ENCODE measurements at places on chromosomes 11 and 22. TPM values are rescaled to one million over a fixed set of nuclear protein-coding genes. Genes with fewer than 3 reads are reported as not detected.
A peak's percentile ranks its signal among the peaks of the same experiment; 100 is the strongest.

- no peak for DNase-seq
These were observed 346 bp downstream of the FJX1 start for GRCh38 chr11:35618497-35619115.

The SMTNL1 gene
- not detected for total RNA-seq

DNA sequence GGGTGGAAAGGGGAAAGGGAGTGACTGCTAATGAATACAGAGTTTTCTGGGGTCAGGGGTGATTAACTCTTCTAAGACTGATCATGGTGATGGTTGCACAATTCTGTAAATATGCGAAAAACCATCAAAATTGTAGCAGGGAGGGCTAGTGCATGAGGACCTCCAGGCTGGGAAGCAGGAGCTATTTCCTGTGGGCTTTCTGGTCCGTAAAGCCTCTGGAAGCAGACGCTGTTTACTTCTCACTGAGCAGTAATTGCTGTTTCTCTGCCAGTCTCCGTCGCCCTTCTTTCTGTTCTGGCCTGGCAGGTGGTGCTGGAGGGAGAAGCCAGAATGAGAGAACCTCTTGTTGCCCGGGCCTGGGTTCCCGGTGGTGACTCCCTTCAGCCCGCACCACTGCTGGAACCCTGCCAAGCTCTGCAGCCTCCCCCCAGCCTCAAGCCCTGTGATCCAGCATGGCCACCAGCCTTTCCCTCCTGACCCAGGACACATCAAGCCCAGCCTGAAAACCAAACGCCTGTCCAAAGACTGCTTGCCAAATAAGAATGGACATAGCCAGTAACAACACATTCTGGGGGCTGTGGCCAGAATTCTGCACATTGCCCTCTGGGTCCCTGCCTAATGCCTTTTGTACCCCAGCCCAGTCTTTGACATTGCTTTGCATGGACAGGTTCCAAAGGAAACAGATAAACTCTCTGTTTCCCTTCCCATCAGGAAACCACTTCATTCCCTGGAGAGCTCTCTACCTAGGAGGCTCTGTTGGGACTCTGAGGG lies 201.0 kb upstream of the NAV2 start:
- DNase-seq: peak; percentile 73

DNA sequence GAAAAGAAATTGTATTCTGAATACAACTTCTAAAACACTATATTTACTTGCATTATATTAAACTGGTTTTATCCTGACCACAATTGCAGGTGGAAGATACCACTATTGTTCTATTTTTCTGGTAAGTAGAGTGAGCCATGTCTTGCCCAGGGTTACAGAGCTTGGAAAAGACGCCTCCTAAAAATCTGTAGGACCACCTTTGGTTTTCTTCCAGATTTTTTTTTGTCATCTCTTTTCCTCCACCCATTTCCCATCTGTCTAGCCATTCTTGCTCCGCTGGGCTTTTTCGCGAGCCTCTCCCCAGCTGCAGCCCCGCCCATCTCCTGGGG lies 294 bp upstream of the MTMR3 start:
- DNase-seq: no peak

The DMC1 gene
- total RNA-seq: 0.91 TPM

GRCh38 chr22:45743687-45744086 lies 72.1 kb downstream of the ATXN10 start:
- no peak for DNase-seq

The KRTAP5-10 gene
- not detected for total RNA-seq

The VWCE gene
- 14.8 TPM for total RNA-seq

The TCN1 gene
- not detected for total RNA-seq

The MMP12 gene
- not detected for total RNA-seq

The HEPHL1 gene
- not detected for total RNA-seq

The IGLL1 gene
- total RNA-seq: not detected

DNA sequence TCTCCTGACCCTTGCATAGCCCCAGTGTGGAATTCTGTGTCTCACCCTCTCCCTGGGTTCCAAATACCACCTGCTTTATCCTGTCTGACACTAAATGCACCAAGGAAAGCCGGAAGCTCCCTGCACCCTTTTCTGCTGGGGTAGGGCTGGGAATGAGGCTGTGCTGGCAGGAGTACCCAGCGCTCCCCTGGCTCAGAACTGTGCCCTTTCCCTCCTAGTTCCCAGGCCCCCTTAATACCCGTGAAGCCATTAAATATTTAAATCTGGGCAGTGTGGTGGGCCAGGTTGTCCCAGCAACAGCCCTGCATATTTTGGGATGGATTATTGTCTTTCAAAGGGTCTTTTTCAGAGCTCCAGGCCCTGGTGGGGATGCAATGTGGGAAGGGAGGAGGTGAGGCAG lies 63.0 kb downstream of the TP53I11 start:
- DNase-seq: no peak

DNA sequence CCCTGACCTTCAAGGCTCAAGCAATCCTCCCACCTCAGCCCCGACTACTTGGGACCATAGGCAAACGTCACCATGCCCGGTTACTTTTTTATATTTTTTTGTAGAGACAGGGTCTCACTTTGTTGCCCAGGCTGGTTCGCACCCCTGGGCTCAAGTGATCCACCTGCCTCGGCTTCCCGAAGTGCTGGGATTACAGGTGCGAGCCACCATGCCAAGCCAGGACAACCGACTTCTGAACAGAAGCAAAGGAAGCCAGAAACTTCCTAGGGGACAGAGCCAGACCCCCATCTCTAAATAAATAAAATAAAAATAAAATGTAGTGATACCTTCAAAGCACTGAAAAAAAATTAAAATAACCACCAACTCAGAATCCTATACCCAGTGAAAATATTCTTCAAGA lies 26.4 kb downstream of the C11orf58 start:
- DNase-seq: no peak

- no peak for DNase-seq
These were observed 41.7 kb downstream of the PRMT3 start for GRCh38 chr11:20429216-20429615.

GRCh38 chr22:22431271-22432220 lies 77.0 kb downstream of the ZNF280B start:
- peak; percentile 52 for DNase-seq

GRCh38 chr22:35733791-35734516 lies 16.3 kb downstream of the APOL5 start:
- no peak for DNase-seq

DNA sequence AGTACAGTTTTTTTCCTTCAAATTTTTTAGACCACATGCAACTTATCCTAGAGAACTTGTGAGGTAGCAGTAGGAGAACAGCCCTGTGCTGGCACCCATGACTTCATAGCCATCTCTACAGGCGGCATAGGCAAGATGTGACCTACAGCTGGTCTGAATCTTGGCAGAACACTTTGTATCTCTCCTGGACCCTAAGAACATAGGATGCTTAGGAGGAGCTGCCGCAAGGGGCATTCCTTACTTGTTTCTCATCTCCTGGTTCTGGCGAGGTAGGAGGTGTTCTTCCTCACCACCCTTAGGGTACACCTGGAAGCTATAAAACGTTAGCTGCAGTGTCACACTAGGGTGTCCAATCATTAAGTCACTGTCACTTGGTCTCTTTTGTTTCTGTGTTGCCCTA lies 16.4 kb downstream of the CWC15 start:
- no peak for DNase-seq

DNA sequence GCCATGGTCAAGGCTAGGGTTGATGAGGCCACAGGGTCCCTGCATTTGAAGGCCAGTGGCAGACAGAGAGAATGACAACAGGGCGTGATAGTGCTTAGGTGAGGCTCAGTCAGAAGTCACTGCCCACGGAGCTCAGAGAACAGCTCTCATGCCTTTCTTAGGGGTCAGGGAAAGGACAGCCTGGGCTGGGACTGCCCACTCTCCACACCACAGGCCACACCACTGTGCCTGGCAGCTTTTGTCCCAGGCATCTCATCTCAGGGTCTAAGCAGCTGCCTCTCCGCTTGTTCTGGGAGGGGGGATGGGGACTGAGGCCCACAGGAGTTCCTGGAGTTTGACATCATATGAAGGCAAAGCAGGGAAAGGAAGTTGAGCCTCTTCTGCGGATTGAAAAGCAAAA lies 150.2 kb upstream of the B3GAT1 start:
- no peak for DNase-seq

- DNase-seq: no peak
These were observed 26.8 kb upstream of the B3GAT1 start for GRCh38 chr11:134438542-134439537.

DNA sequence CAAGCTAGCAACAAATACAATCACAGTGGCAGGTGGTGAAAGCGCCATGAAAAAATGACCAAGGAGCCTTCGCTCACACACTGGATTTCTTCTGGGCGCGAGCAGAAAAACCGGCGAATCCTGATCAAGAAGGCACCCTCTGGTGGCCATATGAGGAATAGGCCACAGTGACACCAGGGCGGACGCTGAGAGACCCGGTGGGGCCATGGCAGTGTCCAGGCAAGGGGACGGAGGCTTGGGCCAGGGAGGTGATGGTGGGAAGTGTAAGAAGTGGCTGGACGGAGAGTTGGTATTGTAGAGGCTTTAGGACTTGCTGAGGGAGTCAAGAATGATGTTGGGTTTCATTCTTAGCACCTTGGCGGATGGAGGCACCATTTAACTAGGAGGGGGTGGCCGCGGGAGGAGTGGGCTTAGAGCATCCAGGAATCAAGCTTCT lies 16.9 kb upstream of the RAC2 start:
- peak; percentile 55 for DNase-seq

- DNase-seq: peak; percentile 14
These were observed 11.5 kb downstream of the PARVG start for GRCh38 chr22:44192098-44192815.

DNA sequence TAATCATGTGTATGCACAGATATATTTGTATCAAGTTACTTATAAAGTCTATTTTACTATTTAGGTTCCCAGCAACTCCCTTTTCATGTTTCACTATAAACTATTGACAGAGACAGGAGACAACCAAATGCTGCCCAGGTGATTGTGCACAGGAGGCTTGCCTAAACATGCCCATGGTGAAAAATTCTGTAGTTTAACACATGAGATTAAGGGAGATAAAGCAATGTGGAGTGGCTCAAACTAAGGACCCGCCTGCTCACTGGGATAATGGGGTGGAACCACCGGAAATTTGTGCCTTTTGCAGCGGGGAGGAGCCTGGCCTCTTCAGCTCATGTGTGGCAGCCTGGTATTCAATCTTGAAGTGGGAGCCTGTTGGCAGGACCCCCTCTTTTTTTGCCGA lies 459.5 kb upstream of the CNTN5 start:
- DNase-seq: no peak

The HMBS gene
- 13.5 TPM for total RNA-seq

GRCh38 chr22:47564651-47565434 lies 802.4 kb downstream of the TBC1D22A start:
- no peak for DNase-seq

The MMP13 gene
- not detected for total RNA-seq

The SCGB1A1 gene
- not detected for total RNA-seq

DNA sequence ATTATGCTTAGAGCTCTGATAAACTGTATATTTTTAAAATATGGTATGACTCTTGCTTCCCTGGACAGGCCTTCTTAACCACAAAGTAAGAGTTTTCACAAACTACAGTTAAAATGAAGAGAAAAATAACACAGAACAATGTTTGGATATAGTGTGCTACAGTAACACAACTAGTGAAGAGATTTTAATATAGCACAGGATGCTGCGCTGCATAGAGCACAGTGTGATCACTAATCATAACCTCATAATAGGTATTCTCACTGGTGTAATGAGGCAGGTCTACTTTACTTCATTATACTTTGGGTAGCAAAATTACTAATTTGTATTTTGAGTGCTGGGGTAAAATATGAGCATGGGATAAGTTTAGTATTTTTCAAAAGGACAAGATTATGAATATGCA lies 256.5 kb downstream of the GUCY1A2 start:
- no peak for DNase-seq

The CALCA gene
- total RNA-seq: not detected

GRCh38 chr11:93614173-93614722 lies 47.2 kb upstream of the CEP295 start:
- DNase-seq: no peak

Data from endothelial cell of umbilical vein (primary cell).